ENCODE measurements at places on chromosomes 2 and 18. TPM values are rescaled to one million over a fixed set of nuclear protein-coding genes. Genes with fewer than 3 reads are reported as not detected.
A peak's percentile ranks its signal among the peaks of the same experiment; 100 is the strongest.

- H3K4me3 ChIP-seq = no peak overlapping the region
- H3K27ac ChIP-seq = no peak overlapping the region
- peaks cover 20% of the 10 kb centered on the region for H3K27me3 ChIP-seq
Observed at GRCh38 chr18:36401462-36401861, 103.9 kb downstream of the FHOD3 start.

CKAP2L gene
- 45.5 TPM for total RNA-seq

NGEF gene
- 0.55 TPM for total RNA-seq

PKDCC gene
- total RNA-seq = not detected

GRCh38 chr2:191355170-191355758, 110.1 kb downstream of the MYO1B start:
- no peaks in the 10 kb centered on the region for H3K27me3 ChIP-seq
- H3K36me3 ChIP-seq = no peaks in the 10 kb centered on the region
- no peak overlapping the region for H3K27ac ChIP-seq
- H3K4me1 ChIP-seq = no peaks in the 10 kb centered on the region
- H3K4me3 ChIP-seq = no peak overlapping the region

- no peaks in the 10 kb centered on the region for H3K27me3 ChIP-seq
- peaks cover 20% of the 10 kb centered on the region for H3K4me1 ChIP-seq
- DNase-seq = no peak
- H3K4me3 ChIP-seq = no peak overlapping the region
Observed at GRCh38 chr2:168136392-168136977, 110.9 kb downstream of the STK39 start.

DNA sequence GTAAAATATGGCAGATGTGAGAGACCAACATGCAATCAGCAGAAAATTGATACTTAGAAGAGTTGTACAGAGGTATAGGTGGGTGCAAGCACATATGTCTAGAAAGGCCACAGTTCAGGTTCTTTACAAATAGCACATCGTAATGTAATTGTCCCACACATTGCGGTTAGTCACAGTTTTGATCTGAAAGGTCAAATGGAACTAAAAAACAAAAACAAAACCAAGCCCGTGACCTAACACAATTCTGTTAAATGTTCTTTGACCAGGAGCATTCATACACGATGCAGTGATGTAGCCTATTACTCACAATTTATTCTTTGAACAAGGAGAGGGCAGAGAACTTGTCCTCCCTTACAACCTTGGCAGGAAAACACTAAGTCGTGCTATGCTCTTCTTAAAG, 108.9 kb upstream of the MAP4K3 start:
- no peak for DNase-seq
- peaks cover 32% of the 10 kb centered on the region for H3K27me3 ChIP-seq
- H3K4me3 ChIP-seq = no peak overlapping the region
- H3K36me3 ChIP-seq = no peaks in the 10 kb centered on the region
- H3K27ac ChIP-seq = no peak overlapping the region
- peaks cover 10% of the 10 kb centered on the region for H3K4me1 ChIP-seq

COBLL1 gene
- total RNA-seq = 0.23 TPM

FBXO15 gene
- 1.0 TPM for total RNA-seq

DNA sequence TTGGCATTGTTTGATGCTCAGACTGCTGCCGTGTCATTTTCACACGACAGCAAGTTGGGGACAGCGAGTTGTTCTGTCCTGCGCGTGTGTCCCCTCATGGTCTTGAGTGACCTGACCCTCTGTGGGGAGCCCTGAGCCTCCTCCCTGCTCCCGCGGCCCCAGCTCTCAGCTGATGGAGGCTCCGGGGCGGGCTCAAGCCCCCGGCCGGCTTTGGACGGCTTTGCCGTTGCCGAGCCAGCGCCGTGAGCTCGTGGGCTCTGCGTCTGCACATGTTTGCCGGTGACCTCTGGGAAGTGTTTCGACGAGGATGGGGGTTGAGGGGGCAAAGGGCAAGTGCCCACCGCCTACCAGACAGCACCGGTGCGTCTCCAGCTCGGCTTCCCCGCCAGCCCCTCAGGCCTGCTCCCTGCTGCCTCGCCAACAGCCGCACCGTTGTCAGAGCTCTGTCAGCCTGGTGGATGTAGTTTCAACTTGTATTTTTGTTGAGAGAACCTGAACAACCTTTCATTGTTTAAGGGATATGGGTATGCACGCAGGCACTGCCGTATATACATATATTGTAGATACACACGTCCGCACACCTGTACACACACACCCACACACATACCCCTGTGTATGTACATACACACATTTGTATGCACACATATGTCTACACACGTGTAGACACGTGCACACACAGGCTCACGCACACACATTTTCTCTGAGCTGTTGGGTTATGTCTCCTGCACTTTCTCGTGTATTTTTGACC, 13.7 kb downstream of the PDCD1 start:
- peaks cover 2% of the 10 kb centered on the region for H3K36me3 ChIP-seq
- H3K27me3 ChIP-seq = no peaks in the 10 kb centered on the region
- no peak for DNase-seq
- H3K4me3 ChIP-seq = peak overlapping the region; percentile 61
- H3K27ac ChIP-seq = peak overlapping the region; percentile 94

- no peaks in the 10 kb centered on the region for H3K4me1 ChIP-seq
- DNase-seq = no peak
Observed at GRCh38 chr2:193539188-193539587, 1344.5 kb upstream of the TMEFF2 start.

DNA sequence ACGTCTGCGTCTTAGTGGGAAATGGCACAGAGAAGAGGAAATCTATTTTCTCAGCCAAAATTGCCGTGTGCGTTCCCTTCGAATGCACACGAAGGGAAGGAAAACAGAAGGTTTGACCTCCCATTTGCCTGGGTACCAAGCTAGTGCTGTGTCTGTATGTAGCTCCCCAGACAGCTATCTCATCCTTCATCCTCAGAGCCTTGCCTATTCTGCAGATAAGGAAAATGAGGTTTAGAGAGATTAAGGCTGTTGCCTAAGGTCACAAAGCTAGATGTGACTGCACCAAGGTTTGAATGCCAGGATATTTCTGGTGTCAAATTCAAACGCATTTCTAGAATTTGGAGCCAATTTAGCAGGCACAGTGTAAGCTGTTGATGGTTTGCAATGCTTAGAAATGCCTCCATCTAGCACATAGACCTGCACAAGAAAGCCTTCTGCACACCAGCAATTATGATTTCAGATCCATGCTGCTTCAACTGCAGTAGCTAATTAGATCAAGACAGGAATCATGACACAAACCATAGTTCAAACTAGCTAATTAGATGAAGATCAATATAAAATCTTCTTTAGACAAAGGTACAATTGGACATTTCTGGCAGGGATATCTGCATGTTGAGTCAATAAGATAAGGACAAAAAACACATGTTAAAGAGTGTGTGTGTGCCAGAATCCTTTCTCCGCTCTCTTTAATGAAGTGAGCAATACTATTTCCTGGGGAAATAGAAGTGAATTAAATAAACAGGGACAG, 115.1 kb downstream of the CMPK2 start:
- no peak overlapping the region for H3K4me3 ChIP-seq
- H3K36me3 ChIP-seq = no peaks in the 10 kb centered on the region
- H3K4me1 ChIP-seq = no peaks in the 10 kb centered on the region
- DNase-seq = no peak
- H3K27ac ChIP-seq = no peak overlapping the region
- H3K27me3 ChIP-seq = peaks cover 48% of the 10 kb centered on the region

DNA sequence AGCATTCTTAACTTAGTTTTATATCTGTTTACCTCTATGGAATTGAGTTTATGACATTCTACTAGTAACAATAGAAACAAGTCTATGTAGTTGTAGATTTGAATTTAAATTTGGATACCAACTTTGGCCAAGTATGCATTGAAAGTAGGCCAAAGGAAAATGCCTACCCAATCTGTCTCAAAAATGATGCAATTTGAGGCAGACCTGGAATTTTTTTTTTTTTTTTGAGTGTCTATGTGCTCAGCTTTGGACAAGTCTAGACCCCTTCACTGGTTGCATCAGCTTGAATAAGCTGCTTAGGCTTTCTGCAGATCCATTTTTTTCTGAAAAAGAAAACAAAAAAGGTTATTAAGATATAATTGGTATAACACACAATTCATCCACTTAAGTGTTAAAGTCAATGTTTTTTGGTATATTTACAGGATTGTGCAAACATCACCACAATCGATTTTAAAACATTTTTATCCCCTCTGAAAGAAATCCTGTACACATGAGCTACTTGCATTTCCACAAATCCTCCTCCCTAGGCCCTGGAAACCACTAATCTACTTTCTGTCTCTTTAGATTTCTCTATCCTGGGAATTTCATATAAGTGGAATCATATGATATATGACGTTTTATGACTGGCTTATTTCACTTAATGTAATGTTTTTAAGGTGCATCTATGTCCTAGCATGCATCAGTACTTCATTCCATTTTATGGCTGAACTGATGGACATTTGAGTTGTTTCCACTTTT, 185.1 kb upstream of the CCDC68 start:
- peaks cover 15% of the 10 kb centered on the region for H3K27me3 ChIP-seq
- H3K36me3 ChIP-seq = no peaks in the 10 kb centered on the region
- H3K27ac ChIP-seq = no peak overlapping the region
- no peak overlapping the region for H3K4me3 ChIP-seq
- no peaks in the 10 kb centered on the region for H3K4me1 ChIP-seq
- DNase-seq = no peak

DNA sequence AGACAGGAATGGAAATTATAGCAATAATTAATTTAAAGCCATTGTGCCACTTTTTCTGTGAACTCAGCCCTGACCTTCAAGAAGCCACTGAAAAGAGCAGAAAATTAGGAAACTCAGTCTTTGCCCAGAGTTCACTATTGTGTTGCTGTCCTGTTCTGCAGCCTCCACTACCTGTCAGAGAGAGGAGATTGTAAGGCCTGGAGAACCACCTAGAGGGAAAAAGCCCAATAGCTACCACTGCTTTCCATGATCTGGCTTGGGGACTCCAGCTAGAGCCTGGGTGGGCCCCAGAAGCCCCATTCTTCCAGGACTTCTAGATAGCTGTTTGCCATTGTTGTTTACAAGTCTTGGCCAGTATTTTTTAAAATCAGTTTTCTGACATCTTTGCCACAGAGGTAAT, 176.1 kb upstream of the KLF7 start:
- peaks cover 9% of the 10 kb centered on the region for H3K36me3 ChIP-seq
- no peak overlapping the region for H3K4me3 ChIP-seq
- DNase-seq = no peak
- no peaks in the 10 kb centered on the region for H3K27me3 ChIP-seq
- H3K4me1 ChIP-seq = peaks cover 24% of the 10 kb centered on the region
- no peak overlapping the region for H3K27ac ChIP-seq

GRCh38 chr18:13447621-13448334, 229.2 kb downstream of the LDLRAD4 start:
- no peaks in the 10 kb centered on the region for H3K36me3 ChIP-seq
- no peak for DNase-seq
- no peak overlapping the region for H3K4me3 ChIP-seq
- peaks cover 29% of the 10 kb centered on the region for H3K4me1 ChIP-seq
- no peaks in the 10 kb centered on the region for H3K27me3 ChIP-seq

- H3K4me3 ChIP-seq = peak overlapping the region; percentile 64
- H3K4me1 ChIP-seq = peaks cover 82% of the 10 kb centered on the region
- no peak overlapping the region for H3K27ac ChIP-seq
Observed at GRCh38 chr2:101754618-101755017, 57.1 kb downstream of the MAP4K4 start.

GRCh38 chr2:149038442-149039212, at the start of gene LYPD6B:
Gene LYPD6B, plus strand, starts transcription at chr2:149038699. Its CDS starts 92,250 bp downstream, at chr2:149130949.
- H3K36me3 ChIP-seq = no peaks in the 10 kb centered on the region
- H3K4me3 ChIP-seq = peak within 1 kb of the TSS; percentile 53
- H3K27ac ChIP-seq = no peak within 1 kb of the TSS
- no peaks in the 10 kb centered on the region for H3K4me1 ChIP-seq
- DNase-seq = peak; percentile 15

TOGARAM2 gene
- 4.3 TPM for total RNA-seq

ERMN gene
- total RNA-seq = 3.5 TPM

GRCh38 chr2:209368406-209368805, 55.4 kb upstream of the MAP2 start:
- H3K36me3 ChIP-seq = no peaks in the 10 kb centered on the region
- H3K4me1 ChIP-seq = no peaks in the 10 kb centered on the region
- H3K27me3 ChIP-seq = no peaks in the 10 kb centered on the region
- no peak for DNase-seq
- no peak overlapping the region for H3K4me3 ChIP-seq
- H3K27ac ChIP-seq = no peak overlapping the region

SLC20A1 gene
- 66.1 TPM for total RNA-seq

SETBP1 gene
- 3.8 TPM for total RNA-seq

VAMP5 gene
- 73.3 TPM for total RNA-seq

MRPS5 gene
- total RNA-seq = 65.4 TPM

Data from activated T-cell treated with anti-CD3 and anti-CD28 coated beads, Interleukin-2, amount 50 U/mL, for 72 hours (primary cell).